8988T (cell line): ENCODE measurements at places on chromosomes 11 and 22.

GRCh38 chr11:106540001-106540400 lies 462.5 kb downstream of the AASDHPPT start:
- no peak for DNase-seq

GRCh38 chr11:30143098-30143705 lies 87.6 kb upstream of the FSHB start:
- no peak for DNase-seq

- DNase-seq, result no peak
Measured at GRCh38 chr11:77515483-77515882, 41.6 kb upstream of the PAK1 start.

DNA sequence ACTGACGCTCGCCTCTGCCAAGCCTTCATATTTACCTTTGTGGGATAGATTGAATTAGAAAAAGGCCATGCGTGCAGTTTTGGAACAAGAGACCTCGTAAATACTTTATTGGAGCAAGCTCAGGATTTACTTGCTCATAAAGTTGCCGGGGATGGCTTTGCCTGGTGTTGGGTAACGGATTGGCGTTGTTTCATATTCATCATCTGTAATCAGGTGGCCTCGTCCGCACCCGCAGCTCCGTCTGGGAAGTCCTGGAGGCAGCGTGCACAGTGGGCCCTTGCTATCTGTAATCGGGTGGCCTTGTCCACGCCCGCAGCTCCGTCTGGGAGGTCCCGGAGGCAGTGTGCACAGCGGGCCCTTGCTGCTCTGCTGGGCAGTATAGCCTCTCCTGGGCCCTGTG lies 1209.3 kb downstream of the BRD1 start:
- no peak for DNase-seq

GRCh38 chr11:65224930-65225278 lies 36.9 kb upstream of the POLA2 start:
- no peak for DNase-seq

- DNase-seq, result no peak
Measured at GRCh38 chr11:19432370-19433061, 191.8 kb upstream of the E2F8 start.

GRCh38 chr11:79258576-79258975 lies 182.3 kb downstream of the TENM4 start:
- no peak for DNase-seq

GRCh38 chr11:86952221-86952875 lies 2.8 kb downstream of the FZD4 start:
- no peak for DNase-seq

DNA sequence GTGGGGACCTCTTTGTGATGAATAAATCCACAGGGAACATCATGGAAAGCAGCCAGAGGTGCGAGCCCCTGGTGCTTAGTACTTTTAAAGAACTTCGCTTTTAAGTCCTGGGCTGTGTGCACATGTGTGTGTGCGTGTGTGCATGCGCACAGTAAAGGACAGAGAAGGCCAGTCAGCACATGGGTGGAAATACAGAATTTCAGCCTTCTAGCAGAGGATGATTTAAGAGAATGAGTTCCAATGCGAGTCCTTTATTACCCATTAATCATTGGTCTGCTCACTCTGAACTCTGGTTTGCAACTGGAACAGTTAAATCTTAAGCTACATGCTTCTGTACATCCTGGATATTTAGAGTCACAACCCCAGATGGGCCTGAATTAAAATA lies 18.9 kb downstream of the TEAD1 start:
- DNase-seq, result no peak

- DNase-seq, result peak; percentile 81
Measured at GRCh38 chr22:24421428-24421931, 5.9 kb upstream of the ADORA2A start.

GRCh38 chr11:67698247-67698646 lies 23.8 kb upstream of the ALDH3B2 start:
- no peak for DNase-seq

DNA sequence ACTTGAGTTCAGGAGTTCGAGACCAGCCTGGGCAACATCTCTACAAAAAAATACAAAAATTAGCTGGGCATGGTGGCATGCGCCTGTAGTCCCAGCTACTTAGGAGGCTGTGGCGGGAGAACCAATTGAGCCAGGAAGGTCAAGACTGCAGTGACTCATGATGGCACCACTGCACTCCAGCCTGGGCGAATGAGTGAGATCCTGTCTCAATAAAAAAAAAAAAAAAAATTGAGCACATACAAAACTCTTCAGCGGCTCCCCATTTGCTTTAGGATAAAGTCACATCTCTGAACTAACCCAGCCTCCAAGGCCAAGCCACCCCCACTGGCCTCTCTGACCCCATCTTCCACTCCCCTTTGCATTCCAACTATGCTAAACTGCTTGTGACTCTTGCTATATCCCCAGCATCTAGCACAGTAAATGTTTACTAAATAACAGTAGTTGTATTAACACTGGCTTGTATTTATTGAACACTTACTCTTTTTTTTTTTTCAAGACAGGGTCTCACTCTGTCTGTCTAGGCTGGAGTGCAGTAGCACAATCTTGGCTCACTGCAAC lies 28.9 kb downstream of the CREB3L1 start:
- DNase-seq, result no peak

DNA sequence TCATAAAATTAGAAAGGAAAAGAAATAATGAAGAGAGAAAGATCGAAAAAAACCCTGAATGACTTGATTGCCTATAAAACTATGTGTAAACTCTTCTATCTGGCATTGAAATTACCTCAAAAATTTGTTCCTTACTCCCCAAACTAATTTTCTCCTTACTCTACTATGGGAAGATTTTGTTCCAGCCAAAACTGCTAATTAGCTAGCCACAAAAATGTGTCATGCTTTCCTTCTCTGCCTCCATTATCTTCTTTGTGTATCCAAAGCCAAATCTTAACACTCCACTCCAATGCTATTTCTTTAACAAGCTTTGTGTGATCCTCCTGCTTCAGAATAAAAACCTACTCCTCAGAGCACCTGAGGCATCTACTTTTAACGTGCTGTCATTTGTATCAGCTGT lies 831.2 kb downstream of the METTL15 start:
- no peak for DNase-seq

DNA sequence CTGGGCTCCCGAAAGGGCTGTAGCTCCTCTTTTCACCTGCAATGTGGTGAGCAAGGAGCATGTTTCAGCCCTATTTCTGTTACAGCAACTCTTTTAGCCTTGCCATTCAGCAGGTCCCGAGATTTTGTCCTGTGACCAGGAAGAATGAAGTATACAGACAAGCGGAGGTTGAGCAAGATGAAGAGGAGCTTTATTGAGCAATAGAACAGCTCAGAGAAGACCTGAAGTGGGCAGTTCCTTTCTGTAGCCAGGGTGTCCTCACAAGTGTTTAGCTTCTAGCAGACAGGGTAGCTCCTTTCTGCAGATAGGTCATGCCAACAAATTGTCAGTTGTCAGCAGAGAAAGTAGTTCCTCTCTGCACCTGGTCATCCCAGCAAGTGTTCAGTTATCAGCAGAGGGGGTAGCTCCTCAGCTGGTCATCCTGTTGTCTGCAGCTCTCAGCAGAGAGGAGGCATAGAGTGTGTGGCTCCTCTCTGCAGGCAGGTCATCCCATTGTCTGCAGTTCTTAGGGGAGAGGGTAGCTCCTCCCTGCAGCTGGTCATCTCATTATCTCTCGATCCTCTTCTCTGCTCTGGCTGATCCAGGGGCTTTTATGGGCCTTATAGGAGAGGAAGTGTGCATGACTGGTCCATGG lies 5.4 kb upstream of the OR56A4 start:
- no peak for DNase-seq

DNA sequence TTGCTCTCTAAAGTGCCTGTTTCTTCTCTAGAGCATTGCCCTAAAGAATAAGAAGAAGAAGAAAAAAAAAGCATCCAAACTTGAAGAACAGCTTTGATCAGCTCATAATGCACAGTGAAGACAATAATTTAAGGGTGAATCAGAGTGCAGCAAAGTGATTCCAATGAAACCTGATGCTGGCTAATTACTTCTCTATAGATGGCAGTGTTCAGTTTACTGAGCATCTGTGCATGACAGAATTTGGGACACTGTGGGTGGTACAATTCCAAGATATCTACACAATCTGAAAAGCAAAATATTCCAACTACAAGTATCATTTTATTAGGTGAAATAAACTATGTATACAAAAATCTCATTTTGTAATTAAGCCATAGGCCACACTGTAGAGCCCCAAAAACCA lies 450.5 kb upstream of the CCDC90B start:
- no peak for DNase-seq

- no peak for DNase-seq
Measured at GRCh38 chr11:62823677-62824076, 8.2 kb downstream of the STX5 start.

DNA sequence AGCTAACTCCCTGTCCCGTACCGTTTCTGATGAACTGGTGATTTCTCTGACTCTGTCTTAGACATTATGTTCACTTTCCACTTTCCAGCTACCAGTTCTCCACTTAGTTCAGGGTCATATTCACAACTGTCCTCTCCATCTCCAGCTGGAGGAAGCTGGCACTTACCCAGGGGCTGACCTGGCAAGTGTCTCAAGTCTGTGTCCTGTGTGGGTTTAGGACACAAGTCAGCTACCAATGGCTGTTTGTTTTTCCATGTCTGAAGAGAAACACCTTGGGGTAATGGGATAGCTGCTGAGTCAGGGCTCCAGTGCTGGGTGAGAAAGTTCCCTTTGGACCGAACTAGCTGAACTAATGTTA lies 134.4 kb downstream of the CSNK2A3 start:
- DNase-seq, result no peak

DNA sequence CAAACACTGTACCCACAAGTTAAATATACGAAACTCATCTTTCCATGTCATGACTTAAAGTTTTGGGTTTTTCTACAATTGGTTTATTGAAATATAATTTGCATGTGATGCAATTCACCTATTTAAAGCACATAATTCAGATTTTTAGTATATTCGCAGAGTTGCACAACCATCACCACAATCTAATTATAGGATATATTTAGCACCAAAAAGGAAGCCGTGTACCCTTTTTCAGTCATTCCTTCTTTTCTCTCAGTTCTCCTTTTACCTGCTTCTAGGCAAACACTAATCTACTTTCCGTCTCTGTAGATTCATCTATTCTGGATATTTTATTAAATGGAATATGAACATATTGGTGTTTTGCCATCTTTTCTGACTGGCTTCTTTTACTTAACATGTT lies 1458.1 kb upstream of the TENM4 start:
- DNase-seq, result no peak

GRCh38 chr11:117837070-117837776 lies 12.7 kb upstream of the FXYD2 start:
- peak; percentile 6 for DNase-seq

GRCh38 chr11:90476442-90477007 lies 253.7 kb upstream of the CHORDC1 start:
- no peak for DNase-seq

GRCh38 chr11:10770626-10771254 lies 19.7 kb downstream of the CTR9 start:
- peak; percentile 38 for DNase-seq

DNA sequence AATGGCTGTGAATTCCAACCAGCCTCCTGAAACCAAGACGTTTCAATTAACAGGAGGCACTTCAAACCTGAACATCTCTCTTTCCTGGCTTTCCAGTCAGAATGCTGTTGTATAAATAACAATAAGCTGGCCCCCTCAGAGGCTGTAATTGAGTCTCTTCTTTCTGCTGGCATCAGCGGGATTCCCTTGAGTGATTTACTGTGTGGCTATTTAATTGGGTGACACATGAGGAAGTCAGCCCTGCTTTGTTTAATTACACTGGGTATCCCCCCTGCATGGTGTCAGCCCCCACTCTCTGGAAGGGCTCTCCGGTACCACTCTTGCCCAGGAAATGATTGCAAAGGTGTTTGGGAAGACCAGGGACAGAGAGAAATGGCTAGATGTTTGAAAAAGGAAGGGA lies 101.6 kb downstream of the NTM start:
- DNase-seq, result no peak

GRCh38 chr11:127622686-127623085 lies 622.1 kb upstream of the KIRREL3 start:
- DNase-seq, result no peak

DNA sequence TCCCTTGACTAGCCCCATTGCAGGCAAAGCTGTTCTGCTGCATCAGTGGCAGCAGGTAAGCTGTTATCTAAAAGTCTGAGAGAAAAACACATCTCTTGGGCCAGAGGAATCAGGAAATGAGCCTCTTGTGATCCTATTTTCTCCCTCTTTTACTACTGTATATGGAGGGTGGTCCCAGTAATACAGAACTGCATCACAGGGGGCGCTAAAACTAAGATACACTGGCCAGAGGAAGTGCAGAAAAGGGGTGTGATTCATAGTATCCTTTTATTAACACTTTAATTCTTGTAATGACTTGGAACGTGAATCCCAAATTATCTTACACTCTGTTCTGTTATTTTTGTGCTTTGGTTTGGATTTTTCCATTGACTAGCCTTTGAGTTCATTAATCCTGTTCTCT lies 8.8 kb upstream of the MED17 start:
- DNase-seq, result no peak

GRCh38 chr11:61270354-61271076 lies 24.6 kb downstream of the VWCE start:
- DNase-seq, result no peak

- no peak for DNase-seq
Measured at GRCh38 chr11:99268886-99269285, 248.1 kb downstream of the CNTN5 start.

- DNase-seq, result no peak
Measured at GRCh38 chr11:17974246-17974645, 38.6 kb downstream of the SERGEF start.

- no peak for DNase-seq
Measured at GRCh38 chr11:113243696-113244095, 70.7 kb upstream of the TTC12 start.

DNA sequence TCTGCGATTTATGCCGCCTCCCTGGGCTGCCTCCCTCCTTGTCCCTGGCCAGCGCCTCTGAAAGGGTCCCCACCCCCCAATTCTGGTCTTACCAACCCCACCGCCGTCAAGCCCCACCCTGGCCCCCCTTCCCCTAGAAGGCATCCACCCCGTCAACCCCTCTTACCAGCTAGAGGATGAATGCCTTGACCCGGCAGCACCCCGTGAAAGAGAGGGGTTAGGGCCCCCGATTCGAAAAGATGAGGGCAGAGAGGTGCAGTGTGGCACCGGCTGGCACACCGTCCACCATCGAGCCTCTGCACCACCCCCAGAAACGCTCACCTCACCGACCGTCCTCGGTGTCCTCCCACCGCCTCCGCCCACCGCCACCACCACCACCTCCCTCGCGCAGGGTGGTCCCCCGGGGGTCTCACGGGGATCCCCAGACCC lies 559 bp downstream of the ELFN2 start:
- DNase-seq, result no peak

DNA sequence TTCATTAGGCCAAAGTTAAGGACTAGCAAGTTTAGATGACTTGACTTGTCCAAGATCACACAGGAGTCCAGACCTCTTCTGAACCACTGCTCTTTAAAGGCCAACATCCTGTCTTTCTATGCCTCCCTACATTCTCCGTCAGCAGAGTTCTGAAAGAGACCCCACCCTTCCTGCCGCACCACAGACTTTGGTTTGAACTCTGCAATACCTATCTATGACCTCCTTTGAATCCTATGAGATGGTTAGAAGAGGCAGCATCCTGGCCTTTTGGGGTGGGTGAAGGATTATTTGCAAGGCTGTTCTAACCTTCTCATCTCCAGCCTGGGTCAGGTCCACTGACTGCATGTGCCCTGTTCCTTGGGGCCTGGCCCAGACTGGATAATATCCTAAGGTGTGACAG lies 4.3 kb upstream of the RRM1 start:
- no peak for DNase-seq
